GM12878 (cell line): ENCODE measurements at places on chromosomes 3 and 15. TPM values are rescaled to one million over a fixed set of nuclear protein-coding genes. Genes with fewer than 3 reads are reported as not detected.

The MNS1 gene
- total RNA-seq: 0.67 and 1.1 TPM in 2 replicates

The EIF4E3 gene
- 0.24 and 0.38 TPM in 2 replicates for total RNA-seq

The MST1 gene
- total RNA-seq: 14.1 TPM in 2 replicates

The CNTN3 gene
- total RNA-seq: not detected in 2 replicates

The SPINK8 gene
- total RNA-seq: not detected in 2 replicates

The RTP3 gene
- not detected in 2 replicates for total RNA-seq

The GOLGA8J gene
- total RNA-seq: not detected in 2 replicates

The ACKR2 gene
- total RNA-seq: 0.36 and 0.82 TPM in 2 replicates

The CCDC39 gene
- total RNA-seq: 0.43 and 0.44 TPM in 2 replicates

The TGM5 gene
- total RNA-seq: 4.4 and 5.6 TPM in 2 replicates

The LRTM1 gene
- total RNA-seq: not detected in 2 replicates

The SLC22A14 gene
- total RNA-seq: not detected in 2 replicates

The ALDH1L1 gene
- total RNA-seq: 0.46 and 1.0 TPM in 2 replicates

- no peak for DNase-seq
Measured at GRCh38 chr15:25688166-25688565, 175.0 kb downstream of the ATP10A start.

GRCh38 chr15:42549741-42550392 is 1.2 kb downstream of the HAUS2 start:
- no peak for DNase-seq

GRCh38 chr3:183711516-183711915 is 13.9 kb downstream of the YEATS2 start:
- DNase-seq: no peak

DNA sequence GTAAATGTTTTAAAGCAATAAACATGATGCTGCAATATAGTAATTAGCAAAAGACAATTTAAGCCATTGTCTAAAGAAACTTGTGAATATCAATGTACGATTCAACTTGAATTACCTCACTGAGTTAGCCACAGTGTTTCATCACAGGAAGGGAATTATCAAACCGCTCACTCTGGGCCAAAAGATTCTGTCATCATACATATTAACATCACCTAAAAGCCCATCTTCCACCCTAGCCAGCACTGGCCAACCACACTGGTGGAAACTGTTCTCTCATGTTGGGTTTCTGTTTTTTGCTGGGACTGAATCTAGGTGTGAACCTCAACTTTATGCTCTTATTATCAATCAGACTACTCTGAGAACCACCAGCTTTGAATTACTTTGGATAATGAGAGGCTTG is 497.7 kb upstream of the THBS1 start:
- DNase-seq: no peak

DNA sequence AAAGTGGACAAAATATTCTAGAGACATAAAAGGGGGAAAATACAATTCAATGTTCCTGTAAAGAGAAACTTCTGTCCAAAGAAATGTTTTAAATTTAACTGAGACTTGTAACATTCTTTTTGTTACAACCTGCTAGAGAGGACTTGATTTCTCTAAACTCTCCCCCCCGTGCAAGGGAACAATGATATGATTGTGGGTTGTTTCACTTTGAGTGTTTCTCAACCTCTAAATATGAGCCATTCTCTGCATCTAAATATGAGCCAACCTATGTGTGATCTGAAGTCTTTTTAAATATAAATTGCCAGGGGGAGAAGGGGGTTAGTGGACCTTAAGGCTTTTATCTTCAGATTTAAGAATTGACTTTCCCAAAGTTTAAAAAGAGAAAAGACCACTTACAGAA is 14.6 kb downstream of the ZNF860 start:
- no peak for DNase-seq

DNA sequence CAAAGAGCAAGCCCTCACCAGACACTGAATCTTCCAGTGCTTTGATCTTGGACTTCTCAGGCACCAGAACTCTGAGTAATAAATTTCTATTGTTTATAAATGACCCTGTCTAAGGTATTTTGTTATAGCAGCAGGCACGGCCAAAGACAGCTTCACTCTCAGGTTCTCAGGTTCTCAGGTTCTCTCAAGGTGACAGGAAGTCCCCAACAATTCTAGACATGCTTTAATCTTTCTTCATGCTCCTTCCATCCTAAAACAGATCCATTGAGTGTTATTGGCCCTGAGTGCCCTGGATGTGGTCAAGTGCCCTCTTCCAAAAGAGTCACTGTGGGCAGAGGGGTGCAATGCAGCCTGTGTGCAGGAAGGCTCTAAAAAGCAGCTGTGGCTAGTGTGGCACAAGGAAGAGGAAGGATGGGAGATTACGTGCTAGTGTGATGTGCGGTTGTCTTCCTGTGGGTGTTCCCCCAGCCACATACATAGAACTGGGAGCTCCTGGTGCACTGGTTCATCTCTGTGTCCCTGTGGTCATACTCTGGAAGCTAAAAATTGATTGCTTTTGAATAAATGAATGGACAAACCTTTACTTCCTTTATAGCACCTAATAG is 11.0 kb upstream of the RAB7A start:
- no peak for DNase-seq

- DNase-seq: no peak
Measured at GRCh38 chr3:172020763-172021162, 18.6 kb upstream of the FNDC3B start.

GRCh38 chr3:123283657-123284398 is 82.1 kb downstream of the SEC22A start:
- DNase-seq: no peak

GRCh38 chr15:29678504-29679034 is 143.7 kb downstream of the TJP1 start:
- no peak for DNase-seq

GRCh38 chr15:80010131-80010673 is 39.2 kb upstream of the BCL2A1 start:
- no peak for DNase-seq

DNA sequence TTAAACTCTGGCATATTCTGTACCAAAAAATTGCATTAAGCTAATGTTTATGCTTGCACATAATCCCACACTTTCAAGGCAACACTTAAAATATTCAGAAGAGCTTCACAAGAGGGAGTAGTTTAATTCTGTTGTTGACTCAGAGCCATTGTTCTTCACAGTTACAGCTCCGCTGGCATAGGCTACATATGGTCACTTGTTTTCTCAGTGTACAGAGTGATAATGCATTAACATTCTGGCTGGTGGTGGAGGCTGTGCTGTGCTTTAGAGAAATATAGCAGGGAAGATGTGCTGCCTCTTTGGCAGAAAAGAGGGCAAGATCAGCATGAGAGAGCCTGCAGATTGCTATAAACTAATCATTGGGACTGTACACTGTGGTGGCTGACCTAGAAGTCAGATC is 13.3 kb downstream of the NLGN1 start:
- DNase-seq: no peak

- DNase-seq: no peak
Measured at GRCh38 chr3:20912406-20912805, 726.4 kb upstream of the SGO1 start.

DNA sequence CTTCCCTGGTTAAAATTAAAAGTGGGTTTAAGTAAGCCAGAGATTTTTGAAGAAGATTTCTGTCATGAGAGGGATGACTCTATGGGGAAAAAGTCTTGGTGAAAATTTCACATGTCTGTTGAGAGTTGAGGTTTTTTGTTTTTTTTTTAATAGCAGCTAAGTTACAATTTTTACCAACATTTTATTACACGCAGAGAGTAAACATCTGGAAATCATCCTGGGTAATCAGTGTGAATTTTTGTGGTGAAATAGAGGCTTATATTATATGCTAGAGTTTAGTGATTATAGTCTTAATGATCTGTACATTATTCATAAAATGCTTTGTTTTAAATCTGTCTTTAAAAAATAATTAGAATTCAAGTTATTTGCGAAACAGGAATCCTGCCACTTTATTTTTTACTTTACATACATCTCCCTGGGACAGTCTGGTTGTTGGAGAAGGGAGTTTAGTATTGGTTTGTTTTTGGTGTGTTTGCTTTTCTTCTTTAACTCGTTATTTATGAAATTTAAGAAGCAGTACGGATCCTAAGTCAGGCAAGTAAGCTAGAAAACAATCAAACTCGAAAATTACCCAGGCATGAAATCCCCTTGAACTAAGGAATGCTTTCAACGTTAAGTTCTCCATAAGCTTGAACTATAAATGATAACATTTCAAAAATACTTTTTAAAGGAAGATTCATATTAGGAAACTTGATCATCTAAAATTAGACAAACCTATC is 143.4 kb upstream of the TSC22D2 start:
- DNase-seq: no peak

GRCh38 chr3:87136066-87136596 is 91.0 kb upstream of the CHMP2B start:
- no peak for DNase-seq

- DNase-seq: no peak
Measured at GRCh38 chr3:189845069-189845468, 213.9 kb downstream of the TP63 start.

DNA sequence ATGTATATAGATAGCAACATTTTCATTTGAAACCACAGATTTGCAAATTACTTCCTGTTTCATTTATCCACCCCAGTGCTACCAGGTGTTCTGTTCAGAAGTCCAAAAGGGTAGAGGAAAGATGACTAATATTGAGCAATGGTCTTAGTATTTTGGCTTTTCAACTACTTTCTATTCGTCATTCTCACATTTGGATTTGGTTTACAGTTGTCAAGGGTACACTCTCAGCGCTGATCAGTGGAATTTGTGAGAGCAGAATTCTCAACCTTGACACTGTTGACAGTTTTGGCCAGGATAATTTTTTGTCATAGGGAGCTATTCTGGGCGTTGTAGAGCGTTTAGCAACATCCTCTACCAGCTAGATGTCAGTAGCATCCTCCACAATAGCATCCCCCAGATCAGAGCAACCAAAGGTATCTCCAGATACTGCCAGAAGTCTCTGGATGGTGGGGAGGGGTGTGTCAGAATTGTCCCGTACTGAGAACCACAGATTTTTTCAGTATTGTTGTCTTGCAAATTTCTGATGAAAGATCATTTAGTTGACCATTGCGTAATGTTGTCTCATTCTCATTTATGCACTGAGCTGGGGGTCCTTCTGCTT is 4.2 kb downstream of the HMCES start:
- peak; percentile 88 for DNase-seq

DNA sequence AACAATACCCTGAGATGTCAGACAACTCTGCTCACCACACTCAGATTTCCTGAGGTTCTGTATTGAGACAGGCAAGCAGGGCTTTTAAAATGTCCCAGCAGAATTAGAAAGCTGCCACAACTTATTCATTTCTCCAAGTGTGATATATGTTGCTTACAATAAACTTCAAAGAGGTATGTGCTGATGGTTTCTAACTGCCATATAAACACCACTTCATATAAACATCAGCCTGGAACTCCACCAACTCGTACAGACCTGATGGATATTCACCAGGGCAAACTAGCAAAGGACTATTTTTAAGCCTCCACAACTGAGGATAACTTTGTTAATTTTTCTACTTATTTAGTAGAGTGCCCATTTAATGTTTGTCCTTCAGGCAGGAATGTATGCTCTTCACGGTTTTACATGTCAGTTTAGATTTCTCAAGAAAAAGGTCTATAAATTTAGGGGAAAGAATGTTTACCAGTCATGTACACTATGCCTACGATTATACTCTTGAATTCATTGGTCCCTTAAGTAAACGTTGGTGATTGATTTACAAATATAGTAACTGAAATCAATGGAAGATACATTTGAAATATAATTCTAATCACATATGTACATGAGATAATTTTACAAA is 109.6 kb upstream of the ABI3BP start:
- DNase-seq: no peak

GRCh38 chr15:101192081-101192480 is 59.8 kb downstream of the CHSY1 start:
- no peak for DNase-seq

DNA sequence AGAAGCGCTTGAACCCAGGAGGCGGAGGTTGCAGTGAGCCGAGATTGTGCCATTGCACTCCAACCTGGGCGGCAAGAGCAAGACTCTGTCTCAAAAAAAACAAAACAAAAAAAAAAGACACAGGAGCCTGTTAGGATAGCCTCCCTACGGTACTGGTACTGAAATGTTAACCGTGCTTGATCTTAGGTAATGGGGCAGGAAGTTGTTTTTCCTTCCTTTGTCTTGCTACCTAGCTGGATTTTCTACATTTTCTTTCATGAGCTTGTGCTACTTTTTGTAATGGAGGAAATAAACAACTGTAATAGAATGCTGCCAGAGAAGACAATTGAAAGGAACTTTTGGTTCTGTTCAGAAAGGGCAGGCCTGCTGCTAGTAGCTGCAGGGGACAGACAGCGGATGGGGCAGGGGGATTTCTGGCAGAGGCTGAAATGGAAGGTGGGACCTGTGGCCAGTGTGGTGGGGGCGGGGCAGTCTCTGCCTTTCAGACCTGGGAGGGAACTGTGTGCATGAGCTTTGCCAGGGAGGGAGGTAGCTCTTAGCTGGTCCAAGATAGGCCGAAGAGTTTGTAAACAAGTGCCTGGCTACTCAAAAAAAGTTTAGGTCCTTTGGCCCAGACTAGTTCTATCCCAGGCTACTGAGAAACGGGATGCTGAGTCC is 49.0 kb upstream of the SEMA4B start:
- DNase-seq: no peak

GRCh38 chr3:165521131-165521871 is 315.9 kb downstream of the BCHE start:
- DNase-seq: no peak
